ENCODE measurements at places on chromosomes 2 and 18.

DNA sequence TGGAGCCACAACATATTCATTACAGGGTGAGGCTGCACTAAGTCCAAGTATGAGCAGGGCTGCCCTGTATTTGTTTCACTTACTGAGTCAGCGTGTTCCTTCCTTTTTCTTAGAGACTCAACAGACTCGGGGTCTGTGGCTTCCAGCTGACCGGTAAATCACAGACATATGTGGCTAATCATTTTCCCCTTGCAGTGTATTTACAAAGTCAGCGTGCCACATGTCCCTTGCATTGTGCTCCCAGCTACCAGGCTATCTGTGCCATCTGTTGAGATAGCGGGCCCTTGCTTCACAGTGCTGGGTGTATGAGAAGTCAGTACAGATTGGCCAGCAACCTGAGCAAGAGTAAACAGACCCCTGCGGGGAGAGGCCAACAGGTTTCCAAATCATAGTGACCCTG is 254.3 kb downstream of the LRRTM1 start:
- DNase-seq: no peak

DNA sequence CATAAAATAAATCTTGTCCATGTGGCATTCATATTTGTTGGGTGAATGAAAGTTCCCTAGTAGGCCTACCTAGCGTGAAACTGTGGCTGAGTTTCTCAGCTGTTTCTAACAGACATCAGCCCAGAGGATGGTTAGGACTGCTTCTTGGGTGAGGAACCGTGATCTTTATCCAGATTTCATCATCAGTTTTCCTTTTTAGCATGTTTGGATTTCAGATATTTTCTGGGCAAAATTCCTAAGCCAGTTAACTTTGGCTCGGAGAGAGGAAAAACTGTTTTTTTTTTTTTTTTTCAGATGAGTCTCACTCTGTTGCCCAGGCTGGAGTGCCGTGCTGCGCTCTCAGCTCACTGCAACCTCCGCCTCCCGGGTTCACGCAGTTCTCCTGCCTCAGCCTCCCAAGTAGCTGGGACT is 53.5 kb downstream of the DGKD start:
- no peak for DNase-seq

DNA sequence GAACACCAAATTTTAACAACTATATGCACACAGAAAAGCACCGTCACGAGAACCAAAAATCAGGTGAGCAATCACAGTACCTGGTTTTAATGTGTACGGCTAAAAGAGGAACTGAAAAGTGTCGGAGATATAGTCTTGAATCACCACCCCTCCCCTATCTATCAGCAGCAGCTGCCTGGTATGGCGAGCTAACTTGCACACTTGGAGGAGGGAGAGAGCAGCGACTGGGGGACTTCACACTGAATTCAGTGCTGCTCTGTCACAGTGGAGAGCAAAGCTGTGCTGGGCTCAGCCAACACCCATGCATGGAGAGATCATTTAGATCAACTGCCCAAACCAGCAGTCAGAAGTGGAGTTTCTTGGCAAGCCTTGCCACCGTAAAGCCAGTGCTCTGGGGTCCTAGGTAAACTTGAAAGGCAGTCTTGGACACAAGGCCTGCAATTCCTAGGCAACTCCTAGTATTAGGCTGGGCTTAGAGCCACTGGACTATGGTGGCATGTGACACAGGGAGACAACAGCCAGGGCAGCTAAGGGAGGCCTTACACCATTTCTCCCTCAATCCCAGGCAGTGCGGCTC is 89.2 kb upstream of the CD226 start:
- no peak for DNase-seq

GRCh38 chr2:9720352-9721093 is 89.7 kb upstream of the YWHAQ start:
- DNase-seq: no peak

- DNase-seq: no peak
Observed at GRCh38 chr18:79964330-79965118, at the start of gene HSBP1L1. HSBP1L1 (plus strand) TSS chr18:79964643; CDS start chr18:79964736, 93 bp downstream.

DNA sequence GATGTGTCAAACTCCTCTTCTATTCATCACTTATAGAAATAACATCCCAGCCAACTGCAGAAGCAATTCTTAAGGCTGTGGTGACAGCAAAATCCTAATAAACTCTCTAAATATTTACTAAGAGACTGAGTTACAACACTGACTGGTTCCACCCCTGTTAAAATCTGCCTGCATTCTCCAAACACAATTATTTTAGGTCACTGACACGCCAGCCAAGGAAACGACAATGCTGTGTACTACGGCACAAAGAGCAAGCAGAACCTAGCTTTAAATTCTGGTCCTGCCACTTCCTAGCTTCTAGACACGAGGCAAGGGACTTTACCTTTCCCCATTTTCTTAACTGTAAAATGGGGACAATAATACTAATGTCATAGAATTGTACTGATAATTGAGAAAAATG is 4.1 kb downstream of the CYRIA start:
- no peak for DNase-seq

DNA sequence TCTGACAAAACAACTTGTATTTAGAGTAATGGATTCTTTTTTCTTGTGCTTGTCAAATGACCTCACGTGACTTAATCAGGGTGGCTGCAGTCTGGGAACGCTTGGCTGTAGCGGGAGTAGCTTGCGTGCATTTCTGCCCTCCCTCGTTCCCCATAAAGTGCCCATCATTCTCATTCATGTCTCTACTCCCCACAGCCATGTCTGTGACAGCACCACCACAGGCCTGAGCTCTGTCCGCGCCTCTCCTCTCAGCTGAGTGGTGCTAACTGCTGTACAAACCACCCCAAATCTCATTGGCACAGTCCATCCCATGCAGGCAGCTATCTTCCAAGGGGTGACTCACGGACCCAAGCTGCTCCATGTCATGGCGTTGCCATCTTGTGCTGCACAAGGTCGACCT is 161.7 kb downstream of the TSN start:
- DNase-seq: no peak

DNA sequence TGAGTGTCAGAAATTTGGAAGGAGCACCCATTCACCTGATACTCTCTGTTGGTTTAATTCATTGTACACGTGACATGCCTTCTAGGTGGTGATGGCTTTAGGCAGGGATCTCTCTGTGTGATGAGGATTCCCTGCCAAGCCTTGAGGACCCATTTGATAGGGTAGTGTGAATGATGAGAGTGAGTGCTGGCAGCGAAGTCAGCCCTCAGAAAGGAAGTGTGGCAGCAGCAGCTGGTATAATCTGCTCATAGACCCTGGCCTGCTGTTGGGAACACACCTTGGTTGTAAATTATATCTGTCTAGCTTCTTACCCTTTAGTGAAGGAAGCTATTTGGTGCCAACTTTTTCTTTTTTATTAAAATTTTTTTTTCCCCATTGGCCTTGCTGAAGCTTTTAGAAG is 164.5 kb downstream of the HAUS1 start:
- no peak for DNase-seq

DNA sequence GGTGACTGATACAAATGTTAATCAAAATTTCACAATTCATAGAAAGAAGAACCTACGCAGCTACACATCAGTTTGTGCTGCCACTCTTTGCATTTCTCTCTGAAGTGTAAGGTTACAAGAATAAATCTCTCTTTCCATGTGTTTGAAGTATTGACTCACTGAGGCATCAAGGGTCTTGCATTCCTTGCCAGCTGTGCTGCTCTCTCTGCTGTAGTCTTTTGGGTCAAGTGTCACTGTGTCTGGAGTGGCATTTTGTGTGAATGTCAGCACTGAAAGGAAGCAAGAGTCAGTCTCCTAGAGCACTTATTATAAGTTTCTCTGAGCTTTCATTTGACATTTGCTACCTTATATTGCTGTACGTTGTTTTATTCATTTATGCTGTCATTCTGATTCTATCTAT is 1696.1 kb upstream of the LRRTM1 start:
- DNase-seq: no peak

GRCh38 chr2:216617159-216617815 is 15.9 kb upstream of the IGFBP2 start:
- DNase-seq: no peak

DNA sequence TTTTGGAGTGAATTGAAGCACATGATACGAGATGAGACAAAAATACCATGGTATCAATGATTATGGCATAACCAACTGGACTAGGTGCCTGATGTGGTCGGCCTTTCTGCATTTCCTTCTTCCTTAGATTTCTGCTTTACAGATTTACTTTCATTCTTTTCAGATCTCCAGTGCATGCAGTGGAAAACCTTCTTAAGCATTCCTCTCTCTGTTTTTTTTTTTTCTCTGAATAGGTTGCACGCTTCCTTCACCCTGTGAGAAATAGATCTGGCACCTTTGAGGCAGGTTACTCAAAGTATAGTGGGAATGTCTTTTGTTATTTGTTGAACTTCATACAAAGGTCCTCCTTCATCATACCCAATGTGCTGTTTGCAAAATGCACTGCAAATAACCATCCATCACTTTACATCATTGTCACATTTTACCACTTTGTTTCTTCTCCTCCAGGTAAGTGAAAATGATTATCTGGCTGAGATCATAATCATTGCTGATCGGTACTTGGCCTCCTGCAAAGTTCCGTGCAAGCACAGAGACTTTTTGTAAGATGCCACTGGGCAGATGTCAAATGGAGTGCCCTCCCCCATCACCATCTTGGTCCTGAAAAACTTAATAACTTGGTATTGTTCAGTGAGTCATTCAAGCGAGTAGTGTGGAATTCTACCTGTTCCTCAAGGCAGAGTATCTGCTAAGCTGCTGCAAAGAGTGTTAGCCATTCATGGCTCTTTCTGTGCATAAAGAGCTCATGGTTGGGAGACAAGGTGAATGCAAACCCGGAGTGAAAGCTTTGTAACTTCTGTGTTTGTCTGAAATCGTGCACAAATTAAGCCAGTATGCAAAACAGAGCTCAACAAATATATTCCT is 30.0 kb upstream of the KLHL14 start:
- DNase-seq: no peak

DNA sequence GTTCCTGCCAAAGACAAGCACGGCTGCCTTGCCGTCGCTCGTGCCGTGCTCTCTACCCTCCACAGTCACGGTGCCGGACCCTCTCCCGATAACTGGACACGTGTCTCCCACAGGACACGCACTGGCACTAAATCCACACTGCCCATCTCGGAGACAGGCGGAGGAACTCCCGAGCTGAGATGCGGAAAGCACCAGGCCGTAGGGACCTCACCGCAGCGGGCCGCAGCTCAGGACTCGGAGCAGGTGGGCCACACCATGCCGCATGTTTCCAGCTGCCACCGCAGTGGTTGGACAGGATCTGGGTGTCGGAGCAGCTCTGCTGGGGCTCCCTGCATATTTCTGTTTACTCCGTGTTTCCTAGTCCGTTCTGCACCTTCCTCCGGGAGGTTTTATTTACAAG is 127.2 kb downstream of the TPO start:
- no peak for DNase-seq

- no peak for DNase-seq
Observed at GRCh38 chr2:224572338-224572737, 12.8 kb downstream of the CUL3 start.

GRCh38 chr2:181404472-181404871 is 52.7 kb upstream of the ITGA4 start:
- DNase-seq: no peak

GRCh38 chr2:96389736-96390135 is 54.2 kb downstream of the NCAPH start:
- DNase-seq: no peak

GRCh38 chr2:141666191-141666590 is 464.6 kb downstream of the LRP1B start:
- DNase-seq: no peak

DNA sequence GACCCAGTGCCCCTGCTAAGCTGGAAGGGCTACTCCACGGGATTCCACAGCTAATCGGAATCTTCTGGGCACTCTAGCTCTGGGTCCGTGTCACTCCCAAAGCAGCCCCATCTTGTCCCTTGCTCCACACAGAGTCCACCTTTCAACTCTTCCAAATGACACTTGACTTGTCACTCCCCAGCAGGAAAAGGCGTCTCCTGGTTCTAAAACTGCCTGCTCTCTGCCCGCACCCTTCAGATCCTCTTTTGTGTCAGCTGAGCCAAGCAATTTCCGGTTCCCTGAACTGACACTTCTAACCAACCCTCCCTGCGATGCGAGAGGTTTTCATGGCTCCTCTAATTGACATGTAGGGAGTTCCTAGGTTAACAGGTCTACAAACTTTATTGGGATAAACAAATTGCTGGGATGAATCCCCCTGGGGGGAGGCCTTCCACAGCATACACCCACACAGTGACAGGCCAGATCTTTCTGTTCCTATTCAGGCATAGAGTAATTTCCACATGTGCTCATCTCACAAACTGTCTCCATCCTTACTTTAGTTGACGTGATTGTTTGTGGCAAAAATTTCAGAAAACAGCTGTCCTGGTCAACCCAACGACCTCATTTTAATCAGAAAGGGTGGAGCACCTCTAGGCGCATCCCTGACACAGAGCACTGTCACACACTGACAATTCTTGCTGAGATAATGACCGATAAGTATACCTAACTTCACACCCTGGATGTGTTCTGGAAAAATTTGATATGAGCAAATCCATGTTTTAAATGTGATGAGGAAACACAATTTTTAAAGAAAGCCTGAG is 104.9 kb downstream of the RBMS1 start:
- no peak for DNase-seq

DNA sequence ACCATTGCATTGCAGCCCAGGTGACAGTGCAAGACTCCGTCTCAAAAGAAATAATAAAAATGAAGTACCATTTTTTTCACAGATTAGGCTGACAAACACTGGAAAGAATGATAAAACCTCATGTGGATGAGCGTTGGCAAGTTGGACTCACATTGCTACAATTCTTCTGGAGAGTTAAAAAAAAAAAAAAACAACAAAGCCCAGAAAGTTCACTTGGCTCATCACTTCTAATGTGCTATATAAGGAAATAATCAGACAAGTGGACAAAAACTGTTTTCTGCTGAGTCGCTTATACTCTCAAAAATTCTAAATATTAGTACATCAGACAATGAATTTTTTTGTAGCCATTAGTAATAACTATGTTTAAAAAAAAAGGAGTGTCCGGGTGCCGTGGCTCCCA is 38.4 kb downstream of the PKP4 start:
- DNase-seq: no peak

DNA sequence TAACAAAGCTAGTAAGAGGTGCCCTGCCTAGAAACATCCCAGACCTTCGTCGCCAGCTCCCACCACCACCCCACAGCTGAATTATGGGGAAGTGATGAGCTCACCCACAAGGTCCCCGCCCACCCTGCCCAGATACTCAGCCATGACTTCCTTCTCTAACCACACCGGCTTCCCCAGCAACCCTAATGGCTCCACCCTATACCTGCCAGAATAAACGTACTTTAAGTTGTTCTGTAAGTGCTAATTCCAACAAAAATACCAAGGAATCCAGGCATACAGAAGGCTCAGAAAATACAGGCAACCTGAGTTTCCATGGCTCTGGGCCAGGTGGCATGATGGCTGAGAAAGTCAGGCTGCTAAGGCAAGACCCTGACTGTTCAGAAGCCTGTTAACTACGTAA is 39.1 kb downstream of the TMEM163 start:
- no peak for DNase-seq

DNA sequence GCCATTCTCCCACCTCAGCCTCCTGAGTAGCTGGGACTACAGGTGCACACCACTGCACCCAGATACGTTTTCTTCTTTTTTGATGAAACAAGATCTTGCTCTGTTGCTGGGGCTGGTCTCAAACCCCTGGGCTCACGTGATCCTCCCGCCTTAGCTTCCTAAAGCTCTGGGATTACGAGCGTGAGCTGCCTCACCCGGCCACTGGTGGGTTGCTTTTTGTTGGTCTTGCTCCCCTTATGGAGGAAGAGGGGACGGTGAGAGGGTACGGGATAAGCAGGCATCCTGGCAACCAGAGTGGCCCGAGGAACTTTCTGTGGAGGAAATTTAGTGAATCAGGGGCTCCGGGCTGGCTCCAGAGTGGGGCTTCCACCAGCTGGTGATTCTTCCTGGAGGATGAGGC is 222.3 kb downstream of the HDAC4 start:
- no peak for DNase-seq

GRCh38 chr2:152071518-152071917 is 27.3 kb downstream of the CACNB4 start:
- DNase-seq: no peak

All from urothelium cell line (cell line).